ENCODE measurements at places on chromosomes 1 and 21. TPM values are rescaled to one million over a fixed set of nuclear protein-coding genes. Genes with fewer than 3 reads are reported as not detected.

C1orf21 gene
- 7.9 TPM for total RNA-seq

CYP4X1 gene
- 0.32 TPM for total RNA-seq

OLFML2B gene
- 0.32 TPM for total RNA-seq

RBP7 gene
- not detected for total RNA-seq

CFHR5 gene
- not detected for total RNA-seq

OTUD3 gene
- 4.9 TPM for total RNA-seq

SLC44A3 gene
- under 0.01 TPM for total RNA-seq

LIPI gene
- not detected for total RNA-seq

ZNF695 gene
- total RNA-seq, result 1.6 TPM

KIF14 gene
- 8.8 TPM for total RNA-seq

ATP6V1G3 gene
- total RNA-seq, result not detected

CD1C gene
- not detected for total RNA-seq

CFH gene
- total RNA-seq, result 72.8 TPM

TRABD2B gene
- not detected for total RNA-seq

CCDC181 gene
- total RNA-seq, result 0.91 TPM

PYHIN1 gene
- not detected for total RNA-seq

TSPAN1 gene
- total RNA-seq, result 2.0 TPM

ADAM30 gene
- total RNA-seq, result not detected

GIPC2 gene
- 29.3 TPM for total RNA-seq

COL16A1 gene
- 35.6 TPM for total RNA-seq

RBBP5 gene
- total RNA-seq, result 17.9 TPM

SLC22A15 gene
- under 0.01 TPM for total RNA-seq

RORC gene
- not detected for total RNA-seq

TAL1 gene
- 20.5 TPM for total RNA-seq

CLEC20A gene
- not detected for total RNA-seq

SMPDL3B gene
- 0.15 TPM for total RNA-seq

CCDC27 gene
- not detected for total RNA-seq

IVL gene
- total RNA-seq, result not detected

RNF223 gene
- total RNA-seq, result not detected

IGSF9 gene
- not detected for total RNA-seq

KRTAP12-2 gene
- total RNA-seq, result not detected

LRRC71 gene
- 0.32 TPM for total RNA-seq

GJA5 gene
- total RNA-seq, result 162 TPM

C8B gene
- not detected for total RNA-seq

PTPN22 gene
- 5.2 TPM for total RNA-seq

FAM72D gene
- total RNA-seq, result 0.97 TPM

TUT4 gene
- 16.6 TPM for total RNA-seq

LGR6 gene
- not detected for total RNA-seq

S100A4 gene
- 7.9 TPM for total RNA-seq

CREG1 gene
- total RNA-seq, result 11.0 TPM

TBX19 gene
- 0.46 TPM for total RNA-seq

CHAF1B gene
- total RNA-seq, result 3.6 TPM

NECTIN4 gene
- total RNA-seq, result 0.15 TPM

GRHL3 gene
- not detected for total RNA-seq

CASZ1 gene
- total RNA-seq, result 0.65 TPM

TIAM1 gene
- total RNA-seq, result 0.15 TPM

TRIM45 gene
- 3.2 TPM for total RNA-seq

HAPLN2 gene
- total RNA-seq, result not detected

TENT5C gene
- total RNA-seq, result 0.15 TPM

SGIP1 gene
- total RNA-seq, result 49.2 TPM

OLIG2 gene
- not detected for total RNA-seq

C1orf56 gene
- 1.3 TPM for total RNA-seq

LAPTM5 gene
- 9.7 TPM for total RNA-seq

CYYR1 gene
- 5.5 TPM for total RNA-seq

PLA2G2D gene
- not detected for total RNA-seq
